ENCODE measurements at places on chromosomes 7 and 10.

GRCh38 chr10:29586509-29586908 lies 48.3 kb downstream of the SVIL start:
- DNase-seq: no peak

DNA sequence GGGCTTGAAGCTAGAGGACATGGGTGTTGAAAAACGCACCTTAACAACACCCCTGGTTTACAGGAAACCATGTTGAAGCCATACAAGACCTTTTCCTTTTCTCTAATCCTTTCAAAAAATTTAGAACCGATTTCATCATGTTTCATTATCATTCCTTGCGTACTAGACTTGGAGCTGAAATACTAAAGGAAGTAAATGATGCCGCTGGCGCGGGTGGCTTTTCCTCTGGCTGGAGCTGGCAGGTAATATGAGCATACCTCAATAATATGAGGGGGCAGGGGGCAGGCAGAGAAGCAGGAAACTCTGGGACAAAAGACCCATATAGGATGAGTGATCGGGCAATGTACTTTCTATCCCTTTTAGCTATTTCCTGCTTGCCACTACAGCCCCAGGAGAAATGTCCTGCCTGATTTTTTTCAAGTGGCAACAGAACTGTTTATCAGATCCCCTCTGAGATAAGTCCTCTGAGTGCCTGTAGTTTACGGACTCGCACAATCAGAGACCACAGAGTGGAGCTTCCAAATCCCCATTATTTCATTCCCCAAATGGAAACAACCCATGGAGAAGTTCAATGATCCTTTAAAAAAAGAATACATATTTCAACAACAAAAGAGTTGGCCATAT lies 450.1 kb downstream of the KCNMA1 start:
- no peak for DNase-seq

DNA sequence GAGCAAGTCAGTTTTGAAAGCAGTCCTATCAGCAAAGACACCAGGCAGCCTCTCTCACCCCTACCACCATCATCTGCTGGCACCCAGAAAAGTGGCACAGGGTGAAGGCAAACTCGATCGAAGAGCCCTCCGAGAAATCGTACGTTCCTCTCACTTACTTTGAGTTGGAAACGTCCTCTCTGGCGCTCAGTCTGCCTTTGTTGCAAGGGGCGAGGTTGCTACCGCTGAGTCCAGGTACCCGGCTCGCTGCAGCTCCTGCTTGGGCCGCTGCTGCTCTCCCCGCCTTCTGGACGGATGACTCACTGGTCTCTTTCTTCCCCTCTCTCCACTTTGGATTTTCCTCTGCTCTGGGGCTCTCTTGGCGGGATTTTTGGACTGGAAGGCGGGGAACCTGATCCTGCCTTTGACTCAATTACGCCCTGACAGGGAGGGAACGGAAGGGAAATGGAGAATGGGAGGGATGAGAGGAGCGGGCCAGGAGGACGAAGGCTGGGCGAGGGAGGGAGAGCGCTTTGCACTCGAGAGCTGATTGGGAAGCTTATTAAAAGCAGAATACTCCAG lies at the start of gene PTN:
Gene PTN, minus strand, starts transcription at position 453 of the 561 bp plus-strand sequence. CDS start 88,760 bp downstream, outside the sequence.
- no peak for DNase-seq

- no peak for DNase-seq
These were observed 90.8 kb upstream of the PIK3CG start for GRCh38 chr7:106774213-106774767.

DNA sequence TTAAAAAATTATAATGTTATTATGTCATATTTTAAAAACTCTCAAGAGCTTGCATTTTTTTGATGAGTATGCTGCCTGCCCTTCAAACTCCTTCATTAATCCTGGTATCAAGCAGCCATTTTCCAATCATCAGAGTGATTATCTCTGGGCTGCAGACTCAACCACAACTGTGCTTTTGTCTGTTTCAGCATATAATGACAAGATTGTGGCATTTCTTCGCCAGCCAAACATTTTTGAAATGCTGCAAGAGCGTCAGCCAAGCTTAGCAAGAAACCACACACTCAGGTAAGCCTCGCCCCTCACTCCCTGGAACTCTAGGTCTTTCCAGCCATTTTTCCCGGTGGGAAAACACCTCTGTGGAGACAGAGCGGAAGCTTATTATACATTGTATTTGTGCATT lies 90.0 kb upstream of the STK17A start:
- no peak for DNase-seq

- no peak for DNase-seq
These were observed 139.3 kb upstream of the TCF7L2 start for GRCh38 chr10:112810711-112811151.

GRCh38 chr10:112446055-112446854 lies 459 bp downstream of the ZDHHC6 start:
- DNase-seq: no peak

GRCh38 chr7:121634356-121634755 lies 238.2 kb upstream of the FAM3C start:
- DNase-seq: no peak

DNA sequence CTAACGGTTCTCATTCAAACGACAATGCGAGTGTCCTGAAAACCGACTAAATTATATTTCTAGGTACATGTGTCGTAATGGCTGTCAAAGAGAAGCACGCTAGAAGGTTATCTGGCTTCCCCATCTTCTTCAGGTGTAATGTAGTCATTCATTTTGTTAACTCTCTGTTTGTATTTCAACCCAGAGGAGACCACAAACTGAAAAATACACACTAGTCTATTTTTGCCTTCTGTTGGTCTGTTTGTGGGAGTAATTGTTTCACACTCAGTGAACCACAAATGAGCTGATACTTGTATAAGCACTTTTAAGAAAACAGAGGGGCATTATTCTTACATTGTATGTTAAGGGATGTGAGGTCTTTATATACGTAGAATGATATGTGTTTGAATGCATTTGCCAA lies 305.9 kb downstream of the GATA3 start:
- DNase-seq: no peak

- DNase-seq: no peak
These were observed 487.7 kb downstream of the TYW1 start for GRCh38 chr7:67484244-67484751.
